Trophoblast cell (in vitro differentiated cells and primary cell): ENCODE measurements at places on chromosomes 12 and 14.

DNA sequence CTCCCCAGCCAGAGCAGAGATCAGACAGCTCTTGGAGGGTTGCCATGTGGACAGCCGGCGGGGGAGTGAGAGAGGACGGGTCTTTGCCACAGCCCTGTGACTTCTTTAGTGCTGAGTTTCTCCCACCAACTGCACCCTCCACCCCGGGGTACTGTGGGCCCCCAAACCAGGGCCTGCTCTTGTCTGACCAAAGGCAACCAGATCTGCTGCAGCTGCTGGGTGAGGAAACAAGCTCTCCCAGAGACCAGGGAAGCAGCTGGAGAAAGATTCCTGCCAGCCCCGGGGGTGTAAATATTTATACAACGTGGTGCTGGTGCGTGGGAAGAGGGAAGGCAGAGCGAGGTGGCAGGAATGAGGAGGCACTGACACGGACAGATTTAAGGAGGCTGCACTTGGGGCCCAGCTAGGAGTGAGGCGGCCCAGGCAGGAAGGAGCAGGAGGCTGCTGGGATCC, 14.3 kb upstream of the ZFP36L1 start:
- no peak overlapping the region for H3K27ac ChIP-seq
- DNase-seq, result no peak
- no peak overlapping the region for H3K4me3 ChIP-seq
- no peaks in the 10 kb centered on the region for H3K27me3 ChIP-seq

DNA sequence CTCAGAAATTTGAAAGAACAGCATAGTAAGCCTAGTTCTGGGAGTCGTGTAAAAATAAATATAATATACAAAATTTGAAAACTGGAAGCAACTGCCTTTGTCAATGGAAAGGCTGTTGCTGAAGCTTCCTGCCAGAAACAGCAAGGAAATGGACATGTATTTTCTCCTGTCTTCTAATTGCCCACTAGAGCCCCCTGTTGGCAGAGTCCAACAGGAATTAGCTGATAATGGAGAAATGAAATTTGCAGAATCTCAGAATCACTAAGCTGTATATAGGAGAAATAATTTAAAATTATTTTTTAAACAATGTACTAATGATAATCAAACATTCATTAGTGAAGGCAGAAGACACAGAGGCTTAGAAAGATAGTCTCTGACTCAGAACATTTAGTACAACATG, 414.8 kb downstream of the SLC6A15 start:
- H3K4me3 ChIP-seq, result no peak overlapping the region
- H3K27ac ChIP-seq, result no peak overlapping the region
- no peaks in the 10 kb centered on the region for H3K27me3 ChIP-seq
- no peaks in the 10 kb centered on the region for H3K36me3 ChIP-seq

- H3K27me3 ChIP-seq, result no peaks in the 10 kb centered on the region
- no peak overlapping the region for H3K27ac ChIP-seq
- peak; percentile 28 for DNase-seq
- no peaks in the 10 kb centered on the region for H3K36me3 ChIP-seq
- H3K4me1 ChIP-seq, result peaks cover 13% of the 10 kb centered on the region
- H3K4me3 ChIP-seq, result no peak overlapping the region
Measured at GRCh38 chr14:68734231-68734732, 58.6 kb downstream of the ZFP36L1 start.

GRCh38 chr12:65941388-65941787, 117.1 kb downstream of the HMGA2 start:
- H3K27me3 ChIP-seq, result no peaks in the 10 kb centered on the region
- no peak overlapping the region for H3K4me3 ChIP-seq
- peaks cover 2% of the 10 kb centered on the region for H3K36me3 ChIP-seq
- peaks cover 12% of the 10 kb centered on the region for H3K4me1 ChIP-seq
- DNase-seq, result no peak
- H3K27ac ChIP-seq, result no peak overlapping the region

DNA sequence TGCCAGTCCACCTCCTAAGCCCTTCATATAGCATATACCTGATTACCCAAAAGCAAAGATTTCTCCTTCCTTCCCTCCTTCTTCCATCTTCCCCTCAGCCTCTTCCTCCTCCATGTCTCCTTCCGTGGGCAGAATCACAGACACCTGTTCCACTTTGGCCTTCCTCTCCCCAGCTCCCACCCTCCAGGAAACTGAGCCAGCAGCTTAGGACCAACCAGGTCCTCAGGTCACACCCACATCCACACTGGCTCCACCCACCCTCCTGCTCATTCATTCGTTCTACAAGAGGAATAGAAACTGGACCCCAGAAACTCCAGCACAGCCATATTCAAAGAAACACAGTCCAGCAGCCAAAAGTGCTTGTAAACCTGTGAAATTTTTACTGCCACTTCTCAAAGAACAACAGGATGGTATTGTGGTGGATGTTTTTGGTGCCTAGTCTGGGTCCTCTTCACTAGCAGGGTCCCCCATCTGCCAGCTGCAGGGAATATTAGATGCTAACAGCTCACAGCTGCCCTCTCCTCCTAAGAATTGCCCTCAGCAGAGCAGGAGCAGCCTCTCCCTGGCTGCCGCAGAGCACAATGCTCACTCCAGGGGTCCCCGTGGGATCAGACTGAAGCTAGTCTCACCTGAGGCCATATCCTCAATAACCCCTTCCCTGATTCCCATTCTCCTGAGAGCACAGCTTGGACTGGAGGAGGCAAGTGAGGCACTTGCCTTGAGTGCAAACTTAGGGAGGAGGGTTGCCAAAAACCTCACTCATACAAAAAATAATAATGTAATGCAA, 18.4 kb downstream of the CMKLR1 start:
- H3K27me3 ChIP-seq, result no peaks in the 10 kb centered on the region
- no peak overlapping the region for H3K4me3 ChIP-seq
- H3K4me1 ChIP-seq, result peaks cover 13% of the 10 kb centered on the region
- no peaks in the 10 kb centered on the region for H3K36me3 ChIP-seq
- DNase-seq, result no peak
- H3K27ac ChIP-seq, result no peak overlapping the region

- no peaks in the 10 kb centered on the region for H3K27me3 ChIP-seq
- H3K36me3 ChIP-seq, result no peaks in the 10 kb centered on the region
- H3K4me1 ChIP-seq, result peaks cover 5% of the 10 kb centered on the region
- no peak for DNase-seq
Measured at GRCh38 chr12:42145552-42146215, 1.0 kb upstream of the GXYLT1 start.

DNA sequence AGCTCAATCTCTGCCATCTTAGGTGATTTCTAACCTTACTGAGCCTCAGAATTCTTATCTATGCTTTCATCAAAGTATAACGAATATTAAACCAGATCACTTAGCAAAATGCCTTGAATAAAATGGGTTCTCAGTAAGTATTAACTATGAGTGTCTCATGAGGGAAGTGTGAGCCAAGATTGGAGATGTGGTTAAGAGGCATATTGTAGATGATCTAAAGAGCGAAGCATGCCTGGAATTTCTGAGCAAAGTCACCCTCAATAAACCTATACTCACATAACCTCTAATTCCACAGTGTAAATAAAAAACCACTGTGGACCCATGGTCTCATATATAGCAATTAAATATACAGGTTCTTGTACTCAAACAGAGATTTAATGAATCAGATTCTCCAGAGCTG, 193.1 kb upstream of the FSCB start:
- peaks cover 2% of the 10 kb centered on the region for H3K36me3 ChIP-seq
- H3K27me3 ChIP-seq, result no peaks in the 10 kb centered on the region
- H3K4me1 ChIP-seq, result peaks cover 6% of the 10 kb centered on the region
- H3K4me3 ChIP-seq, result no peak overlapping the region
- no peak for DNase-seq

GRCh38 chr12:67299526-67299925, 30.4 kb downstream of the CAND1 start:
- no peak for DNase-seq
- H3K36me3 ChIP-seq, result peaks cover 7% of the 10 kb centered on the region
- no peaks in the 10 kb centered on the region for H3K4me1 ChIP-seq
- H3K4me3 ChIP-seq, result no peak overlapping the region
- no peak overlapping the region for H3K27ac ChIP-seq

GRCh38 chr14:49134940-49135339, 451.2 kb downstream of the RPS29 start:
- H3K27ac ChIP-seq, result no peak overlapping the region
- no peak for DNase-seq
- H3K4me1 ChIP-seq, result no peaks in the 10 kb centered on the region
- no peaks in the 10 kb centered on the region for H3K27me3 ChIP-seq

DNA sequence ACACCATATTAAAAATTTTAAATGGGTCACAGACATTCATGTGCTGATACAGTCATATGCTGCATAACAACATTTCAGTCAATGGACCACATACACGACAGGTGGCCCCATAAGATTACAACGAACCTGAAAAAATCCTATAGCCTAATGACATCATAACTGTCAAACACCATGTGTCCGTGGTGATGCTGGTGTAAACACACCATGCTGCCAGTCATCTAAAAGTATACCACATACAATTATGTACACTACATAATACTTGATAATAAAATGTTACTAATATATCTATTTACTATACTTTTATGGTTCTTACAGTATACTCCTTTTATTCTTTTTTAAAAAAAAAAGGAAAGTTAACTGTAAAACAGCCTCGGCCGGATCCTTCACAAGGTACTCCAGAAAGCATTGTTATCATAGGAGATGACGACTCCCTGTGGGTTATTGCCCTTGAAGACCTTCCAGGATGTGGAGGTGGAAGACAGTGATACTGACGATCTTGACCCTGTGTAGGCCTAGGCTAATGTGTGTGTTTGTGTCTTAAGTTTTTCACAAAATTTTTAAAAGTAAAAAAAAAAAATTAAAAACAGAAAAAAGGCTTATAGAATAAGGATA, 5.0 kb upstream of the TDG start:
- no peaks in the 10 kb centered on the region for H3K27me3 ChIP-seq
- H3K27ac ChIP-seq, result no peak overlapping the region
- no peak overlapping the region for H3K4me3 ChIP-seq
- no peak for DNase-seq
- H3K4me1 ChIP-seq, result peaks cover 8% of the 10 kb centered on the region

GRCh38 chr12:52682381-52682660, 2.1 kb upstream of the KRT1 start:
- peaks cover 4% of the 10 kb centered on the region for H3K27me3 ChIP-seq
- no peak for DNase-seq
- no peaks in the 10 kb centered on the region for H3K4me1 ChIP-seq
- no peaks in the 10 kb centered on the region for H3K36me3 ChIP-seq

- H3K27ac ChIP-seq, result no peak overlapping the region
- peaks cover 9% of the 10 kb centered on the region for H3K36me3 ChIP-seq
- no peak for DNase-seq
- no peak overlapping the region for H3K4me3 ChIP-seq
- no peaks in the 10 kb centered on the region for H3K4me1 ChIP-seq
Measured at GRCh38 chr12:132583736-132584135, 26.6 kb downstream of the LRCOL1 start.

DNA sequence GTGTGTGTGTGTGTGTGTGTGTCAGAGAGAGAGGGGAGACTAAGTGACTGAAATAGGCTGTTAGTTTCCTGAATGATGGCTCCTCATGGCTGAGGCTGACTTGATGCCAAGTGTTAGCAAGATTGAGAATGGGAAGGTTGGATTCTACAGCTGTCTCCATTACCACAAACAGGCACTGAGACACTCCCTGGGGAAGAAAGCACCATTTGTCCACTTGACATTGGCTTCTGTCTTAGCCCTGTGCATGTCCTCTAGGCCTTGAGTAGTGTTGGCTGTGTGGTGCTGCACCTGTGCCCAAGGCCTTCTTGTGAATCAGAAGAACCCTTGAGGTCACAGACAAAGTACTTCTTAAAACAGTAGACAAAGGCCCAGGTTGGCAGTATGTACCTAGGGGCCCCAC, 15.6 kb downstream of the ERG28 start:
- DNase-seq, result no peak
- no peak overlapping the region for H3K27ac ChIP-seq
- H3K4me3 ChIP-seq, result no peak overlapping the region

- H3K36me3 ChIP-seq, result no peaks in the 10 kb centered on the region
- DNase-seq, result no peak
- no peak overlapping the region for H3K27ac ChIP-seq
Measured at GRCh38 chr12:52221912-52222457, 11.1 kb upstream of the KRT7 start.
